ENCODE measurements at places on chromosomes 6 and 20.
A peak's percentile ranks its signal among the peaks of the same experiment; 100 is the strongest.

DNA sequence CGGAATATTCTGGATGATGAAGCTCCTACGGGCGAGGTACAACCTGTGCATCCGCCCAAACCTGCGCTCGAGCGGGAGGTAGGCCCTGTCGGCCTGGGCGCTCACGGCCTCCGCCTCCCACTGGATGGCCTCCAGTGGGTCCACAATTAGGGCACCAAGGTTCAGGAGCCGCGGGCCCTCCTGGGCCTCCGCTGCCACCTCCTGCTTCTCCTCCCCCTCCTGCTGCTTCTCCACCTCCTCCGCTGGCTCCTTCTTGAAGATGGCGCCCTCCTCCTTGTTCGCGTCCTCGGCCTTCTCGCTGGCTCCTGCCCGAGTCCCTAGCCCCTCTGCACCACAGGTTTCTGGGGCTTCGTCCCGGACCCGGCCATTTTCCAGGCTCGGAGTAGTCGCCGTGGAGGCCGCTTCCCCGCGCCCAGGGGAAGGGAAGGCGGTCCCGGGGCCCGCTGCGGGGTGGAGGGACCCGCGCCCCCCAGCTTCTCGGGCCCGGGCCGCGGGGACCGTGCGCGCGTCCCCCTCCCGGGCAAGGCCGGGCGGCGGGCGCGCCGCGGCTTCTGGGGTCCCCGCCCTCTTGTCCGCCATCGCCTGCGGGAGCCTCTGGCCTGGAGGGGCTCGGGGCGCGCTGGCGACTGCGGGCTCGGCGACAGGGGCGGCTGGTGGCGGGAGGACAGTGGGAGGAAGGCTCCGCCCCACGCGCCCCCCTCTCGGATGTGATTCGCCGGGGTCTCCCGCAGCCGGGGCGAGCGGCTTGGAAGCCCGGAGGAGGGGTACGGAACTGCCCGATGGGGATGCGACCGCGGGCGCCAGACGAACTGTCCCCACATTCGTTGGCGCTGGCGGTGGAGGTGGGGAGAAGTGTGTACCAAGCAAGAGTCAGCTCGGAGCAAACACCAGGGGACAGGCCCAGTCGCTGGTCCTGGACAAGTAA lies 17.6 kb downstream of the PLAGL2 start:
- no peak for DNase-seq

DNA sequence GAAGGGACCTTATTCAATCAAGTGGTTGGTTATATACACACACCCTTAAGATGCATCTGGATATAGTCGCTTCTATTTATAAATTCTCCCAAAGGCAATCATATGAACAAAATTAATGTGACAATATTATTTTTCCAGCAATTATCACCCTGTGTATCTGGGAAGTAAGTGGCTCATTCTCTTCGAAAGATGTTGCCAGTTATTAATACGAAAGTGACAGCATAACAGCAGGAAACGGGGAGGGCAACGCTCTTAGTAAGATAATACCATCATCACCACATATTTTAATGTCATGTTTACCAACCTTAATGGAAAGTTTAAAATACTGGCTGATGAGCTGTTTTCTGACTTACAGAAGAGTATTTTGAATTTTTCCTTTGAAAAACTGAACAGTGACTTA lies 697.2 kb upstream of the AGPAT4 start:
- DNase-seq: no peak

- no peak for DNase-seq
These were observed 2.7 kb downstream of the EPB41L2 start for GRCh38 chr6:131060311-131060710.

- DNase-seq: peak; percentile 60
These were observed 95.0 kb downstream of the SNX5 start for GRCh38 chr20:17873410-17874270.

- no peak for DNase-seq
These were observed 293.5 kb downstream of the UTRN start for GRCh38 chr6:144578385-144579350.

- DNase-seq: peak; percentile 60
These were observed 31.8 kb upstream of the GMPR start for GRCh38 chr6:16206595-16207037.

GRCh38 chr6:40599555-40599954 lies 12.4 kb upstream of the LRFN2 start:
- DNase-seq: no peak

DNA sequence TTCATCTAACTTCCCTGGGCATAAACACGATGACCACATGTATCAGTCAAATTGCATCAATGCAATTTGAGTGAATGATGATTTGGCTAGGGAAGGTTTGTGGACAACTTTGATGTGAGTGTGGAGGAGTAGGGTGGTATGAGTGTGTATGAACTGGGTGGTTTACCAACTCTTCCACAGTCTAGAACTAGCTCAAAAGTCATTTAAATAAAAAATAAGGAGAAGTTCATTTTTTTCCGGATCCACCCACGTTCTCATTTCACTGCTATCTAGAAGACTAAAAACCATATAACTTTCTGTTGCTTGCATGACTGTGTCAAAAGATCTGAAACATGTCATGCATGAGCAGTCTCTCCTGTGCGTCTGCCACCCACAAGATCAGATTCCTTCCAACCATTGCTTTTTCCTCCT lies 23.6 kb downstream of the SLC35D3 start:
- no peak for DNase-seq

DNA sequence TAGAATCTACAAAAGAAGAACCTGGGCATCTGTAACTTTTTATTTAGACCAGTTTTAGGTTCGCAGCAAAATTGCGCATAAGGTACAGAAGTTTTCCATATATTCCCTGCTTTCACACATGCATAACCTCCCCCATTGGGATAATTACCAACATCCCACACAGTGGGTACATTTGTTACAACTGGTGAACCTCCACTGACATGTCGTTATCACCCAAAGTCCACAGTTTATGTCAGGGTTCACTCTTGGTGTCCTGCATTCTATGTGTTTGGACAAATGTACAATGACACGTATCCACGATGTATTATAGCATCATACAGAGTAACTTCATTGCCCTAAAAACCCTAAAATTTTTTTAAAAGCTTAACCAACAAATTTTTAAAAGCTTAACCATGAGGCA lies 109.7 kb downstream of the SMLR1 start:
- no peak for DNase-seq

GRCh38 chr6:25981568-25982263 lies 19.1 kb downstream of the TRIM38 start:
- no peak for DNase-seq

DNA sequence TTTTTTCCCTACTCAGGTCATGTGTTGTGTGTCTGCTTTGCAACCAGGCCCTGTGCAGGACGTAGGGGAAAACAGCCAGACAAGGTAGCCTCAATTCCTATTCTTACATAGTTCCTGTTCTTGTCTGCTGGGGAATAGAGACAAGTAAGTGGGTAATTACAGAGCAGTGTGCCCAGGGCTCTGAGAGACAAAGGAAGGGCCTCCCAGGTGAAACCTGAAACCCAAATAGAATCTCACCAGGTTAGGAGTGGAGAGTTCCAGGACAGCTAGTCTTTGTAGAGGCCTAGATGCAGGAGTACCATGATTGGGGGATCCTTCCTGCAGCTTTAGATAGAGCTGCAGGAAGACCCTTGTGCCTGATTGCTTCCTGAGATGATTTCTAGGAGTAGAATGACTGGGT lies 48.4 kb downstream of the DHX35 start:
- DNase-seq: no peak

DNA sequence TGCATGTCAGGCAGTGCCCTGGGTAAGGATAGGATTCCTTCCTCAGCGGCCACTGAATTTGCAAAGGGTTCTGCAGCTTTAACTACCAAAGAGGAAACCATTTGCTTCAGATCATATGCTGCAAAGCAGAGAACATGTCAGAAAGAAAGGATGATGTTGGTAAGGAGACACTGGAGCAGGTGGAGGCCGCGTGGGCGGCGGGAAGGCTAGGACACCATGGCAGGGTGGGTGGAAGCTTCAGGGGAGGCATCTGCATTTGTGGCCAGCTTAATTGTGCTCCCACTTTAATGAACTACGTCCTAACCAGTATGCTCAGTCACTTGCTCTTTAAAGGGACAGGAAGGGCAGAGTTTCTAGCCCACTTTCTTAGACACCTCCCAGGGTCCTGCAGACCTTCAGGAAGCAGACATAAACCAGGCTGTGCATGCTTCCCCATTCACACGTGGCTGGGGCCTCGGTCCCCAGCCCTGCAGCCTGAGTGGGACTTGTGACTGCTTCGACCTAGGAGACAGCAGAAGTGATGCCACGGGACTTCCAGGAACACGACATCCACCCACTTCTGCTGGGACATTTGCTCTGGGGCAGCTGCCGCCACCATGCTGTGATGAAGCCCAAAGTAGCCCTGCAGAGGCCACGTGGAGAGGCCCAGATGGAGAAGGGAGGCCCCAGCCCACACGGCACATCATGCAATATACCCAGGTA lies 76.1 kb downstream of the GINS1 start:
- no peak for DNase-seq

DNA sequence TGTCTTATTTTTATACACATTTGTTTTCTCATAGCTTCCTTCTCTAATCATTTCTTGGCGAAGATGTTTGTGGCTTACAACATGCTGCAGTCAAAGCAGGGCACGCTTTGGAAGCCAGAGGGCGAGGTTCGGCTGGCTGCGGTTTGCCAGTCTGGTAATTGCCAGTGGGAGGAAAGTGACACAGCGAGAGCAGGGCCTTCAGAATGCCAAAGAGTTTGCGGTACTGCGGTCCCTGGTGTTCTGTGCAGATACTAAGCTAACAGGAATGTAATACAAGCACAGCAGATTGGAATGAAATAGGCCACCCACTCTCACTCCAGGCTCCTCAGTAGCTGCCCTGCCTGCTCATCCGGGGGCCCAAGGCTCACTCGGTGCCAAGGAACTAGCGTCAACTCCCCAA lies 58.7 kb upstream of the TGM3 start:
- peak; percentile 90 for DNase-seq

- DNase-seq: no peak
These were observed 609.0 kb downstream of the QKI start for GRCh38 chr6:164023535-164023934.

DNA sequence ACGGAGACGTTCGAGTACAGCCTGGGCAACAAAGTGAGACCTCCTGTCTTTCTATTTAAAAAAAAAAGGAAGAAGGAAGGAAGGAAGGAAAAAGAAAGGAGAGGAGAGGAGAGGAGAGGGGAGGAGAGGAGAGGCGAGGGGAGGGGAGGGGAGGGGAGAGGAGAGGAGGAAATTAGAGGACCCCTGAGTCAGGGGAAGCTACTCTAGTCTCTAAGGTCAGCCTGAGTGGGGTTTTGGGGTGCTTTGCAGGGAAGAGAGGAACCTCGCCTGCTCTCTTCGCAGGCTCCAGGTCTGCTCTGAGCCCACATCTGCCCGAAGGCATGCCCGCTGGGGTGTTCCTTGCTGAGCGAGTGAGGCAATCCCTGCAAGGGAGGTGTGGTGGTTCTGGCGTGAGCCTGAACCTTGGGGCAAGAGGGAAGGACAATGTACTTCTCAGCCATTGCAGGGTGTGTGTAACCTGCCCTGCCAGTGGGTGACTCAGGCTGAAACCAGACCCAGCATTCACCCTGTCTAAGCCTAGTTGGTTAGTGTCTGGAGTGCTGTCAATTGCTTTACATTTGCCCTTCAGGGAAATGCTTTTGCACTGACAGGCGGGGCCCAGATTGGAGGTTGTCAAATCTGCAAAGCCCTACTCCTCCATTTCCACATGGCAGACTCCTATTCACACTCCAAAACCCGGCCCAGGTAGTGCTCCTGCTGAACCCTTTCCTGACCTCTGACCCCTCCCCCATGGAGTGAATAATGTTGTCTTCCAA lies 15.3 kb upstream of the MMP9 start:
- DNase-seq: no peak

DNA sequence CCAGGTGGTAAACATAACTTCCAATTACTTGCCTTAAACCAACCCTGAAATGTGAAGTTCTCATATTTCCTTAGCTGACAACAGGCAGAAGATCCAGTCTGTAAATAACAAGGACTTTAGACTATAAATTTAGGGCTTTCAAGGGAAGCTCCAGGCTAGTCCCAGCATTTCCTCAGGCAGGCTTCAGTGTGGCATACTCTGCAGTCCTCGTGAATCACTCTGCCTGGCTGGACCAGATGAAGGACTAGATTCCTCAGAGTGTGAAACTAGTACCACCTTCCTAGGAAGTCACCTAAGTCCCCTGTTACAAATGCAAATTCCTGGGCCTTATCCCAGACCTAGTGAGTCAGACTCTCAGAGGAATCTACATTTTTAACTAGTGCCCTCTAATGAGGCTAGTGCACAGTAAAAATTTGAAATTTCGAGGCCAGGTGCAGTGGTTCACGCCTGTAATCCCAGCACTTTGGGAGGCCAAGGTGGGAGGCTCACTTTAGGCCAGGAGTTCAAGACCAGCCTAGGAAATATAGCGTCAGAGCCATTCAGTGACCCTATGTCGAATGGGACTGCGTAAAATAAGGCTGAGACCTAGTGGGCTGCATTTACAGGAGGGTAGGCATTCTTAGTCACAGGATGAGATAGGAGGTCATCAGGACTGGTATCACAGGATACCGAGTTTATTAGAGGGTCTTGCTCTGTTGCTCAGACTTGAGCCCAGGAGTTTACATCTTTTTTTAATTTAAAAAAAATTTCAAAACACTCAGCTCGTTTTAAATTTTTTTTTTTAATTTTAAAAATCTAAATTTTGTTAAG lies 279.6 kb upstream of the JARID2 start:
- no peak for DNase-seq

DNA sequence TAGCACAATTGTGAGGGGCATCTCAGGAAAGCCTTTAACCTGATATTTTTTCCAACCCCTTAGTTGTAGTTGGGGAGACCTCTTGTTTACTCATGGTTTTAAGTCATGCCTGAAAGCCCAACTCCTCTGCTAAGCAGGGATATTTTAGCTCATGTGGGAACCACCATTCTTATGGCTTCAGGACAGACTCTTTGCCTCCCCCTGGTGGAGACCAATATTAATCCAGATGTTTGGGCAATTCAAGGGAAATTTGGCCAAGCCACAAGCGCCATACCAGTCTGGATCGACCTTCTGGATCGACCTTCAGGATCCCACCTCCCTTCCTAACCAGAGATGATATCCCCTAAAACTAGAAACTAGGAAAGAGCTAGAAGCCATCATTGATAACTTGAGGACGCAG lies 211.2 kb downstream of the C6orf118 start:
- DNase-seq: no peak

- no peak for DNase-seq
These were observed 16.8 kb downstream of the MRAP2 start for GRCh38 chr6:84050408-84050807.

DNA sequence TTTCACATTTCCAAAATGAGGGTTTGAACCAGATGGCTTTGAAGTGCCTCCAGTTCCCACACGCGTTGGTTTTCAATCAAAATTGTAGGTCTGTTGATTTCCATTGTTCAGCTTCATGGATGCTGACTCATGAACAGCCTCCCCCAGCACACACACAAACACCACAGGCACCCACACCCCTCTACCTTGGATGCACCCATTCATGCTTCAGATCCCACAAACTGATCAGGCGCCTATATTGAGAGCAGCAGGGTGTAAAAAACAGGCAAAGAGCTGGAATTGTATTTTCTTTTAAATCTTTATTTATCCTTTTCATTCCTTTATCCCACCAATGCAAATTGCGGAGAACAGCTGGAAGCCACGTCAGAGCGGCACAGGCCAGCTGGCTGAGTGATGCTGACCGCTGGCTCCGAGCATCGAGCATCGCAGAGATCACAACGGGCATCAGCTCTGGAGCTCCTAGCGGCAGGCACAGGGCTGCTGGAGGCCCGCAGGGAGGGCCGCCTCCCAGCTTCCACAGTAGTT lies 29.3 kb upstream of the TBC1D7 start:
- DNase-seq: no peak

GRCh38 chr20:37726971-37727956 lies 33.4 kb downstream of the CTNNBL1 start:
- no peak for DNase-seq
